ENCODE measurements at places on chromosomes 12 and 14. TPM values are rescaled to one million over a fixed set of nuclear protein-coding genes. Genes with fewer than 3 reads are reported as not detected.

Gene HCAR3
- 9.8 TPM for total RNA-seq

Gene PIANP
- 0.10 TPM for total RNA-seq

Gene BCL11B
- total RNA-seq, result 17.6 TPM

Gene CLIP1
- 90.0 TPM for total RNA-seq

Gene COCH
- total RNA-seq, result 7.9 TPM

Gene RERG
- total RNA-seq, result 18.6 TPM

Gene CLEC4A
- total RNA-seq, result 4.7 TPM

Gene KCNK10
- 0.30 TPM for total RNA-seq

Gene SERPINA12
- 16.9 TPM for total RNA-seq

Gene ATG2B
- 41.9 TPM for total RNA-seq

Gene KRT6C
- total RNA-seq, result 3.5 TPM

Gene TBX3
- 14.7 TPM for total RNA-seq

DNA sequence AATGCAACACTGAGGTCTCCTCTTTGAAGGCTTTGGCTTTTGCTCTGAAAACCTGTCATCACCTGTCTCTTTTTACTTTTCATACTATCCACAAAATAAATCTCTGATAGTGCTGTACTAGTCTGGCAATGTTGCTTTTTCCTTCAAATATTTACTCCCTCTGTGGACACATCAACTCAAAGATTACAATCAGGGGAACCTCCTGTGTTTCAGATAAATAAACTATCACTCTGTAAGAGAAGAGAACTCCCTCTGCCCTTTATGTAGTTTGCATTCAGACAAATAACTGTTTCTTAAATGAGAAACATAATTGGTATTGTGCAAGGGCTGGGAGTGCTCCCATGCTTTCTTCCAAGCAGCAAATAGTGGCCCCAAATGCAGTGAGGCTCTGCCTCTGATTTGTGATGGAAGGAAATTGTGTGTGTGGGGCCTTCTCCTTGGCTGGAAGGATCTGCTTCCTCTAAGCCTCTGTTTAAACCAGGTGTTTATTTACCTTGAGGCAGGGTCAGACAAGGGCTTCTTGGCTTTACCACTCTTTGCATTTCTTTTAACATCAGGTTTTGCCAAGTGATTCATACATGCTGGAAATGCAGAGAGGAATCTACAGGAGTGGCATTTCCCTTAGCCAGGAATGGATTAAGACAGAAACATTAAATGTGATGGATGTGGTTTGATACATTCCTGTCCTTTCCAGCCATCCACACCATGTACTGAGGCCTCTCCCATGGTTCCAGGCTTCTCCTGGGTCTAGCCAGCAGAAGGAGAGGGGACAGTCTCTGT, 69.0 kb downstream of the AKAP6 start:
- no peak for DNase-seq

- no peak for DNase-seq
Observed at GRCh38 chr14:24042746-24043145, 9.1 kb upstream of the CARMIL3 start.

DNA sequence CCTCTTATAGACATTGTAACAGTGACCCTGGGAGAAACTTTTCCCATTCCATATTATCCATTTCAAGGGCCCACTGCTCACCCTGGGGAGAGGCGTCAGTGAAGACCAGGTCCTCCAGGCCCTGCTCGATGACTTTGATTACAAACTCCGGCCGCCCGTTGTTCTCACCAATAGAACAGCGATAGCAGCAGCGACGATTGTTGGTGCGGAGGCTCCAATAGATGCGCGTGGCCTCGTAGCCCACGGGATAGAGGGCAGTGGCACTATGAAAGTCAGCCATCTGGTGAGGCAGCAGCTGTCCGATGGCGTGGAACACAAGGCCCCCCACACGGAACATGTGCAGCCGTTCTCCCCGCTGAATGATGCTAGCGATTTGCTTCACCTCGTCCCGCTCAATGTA, 7.5 kb upstream of the PRKAG1 start:
- DNase-seq, result no peak

DNA sequence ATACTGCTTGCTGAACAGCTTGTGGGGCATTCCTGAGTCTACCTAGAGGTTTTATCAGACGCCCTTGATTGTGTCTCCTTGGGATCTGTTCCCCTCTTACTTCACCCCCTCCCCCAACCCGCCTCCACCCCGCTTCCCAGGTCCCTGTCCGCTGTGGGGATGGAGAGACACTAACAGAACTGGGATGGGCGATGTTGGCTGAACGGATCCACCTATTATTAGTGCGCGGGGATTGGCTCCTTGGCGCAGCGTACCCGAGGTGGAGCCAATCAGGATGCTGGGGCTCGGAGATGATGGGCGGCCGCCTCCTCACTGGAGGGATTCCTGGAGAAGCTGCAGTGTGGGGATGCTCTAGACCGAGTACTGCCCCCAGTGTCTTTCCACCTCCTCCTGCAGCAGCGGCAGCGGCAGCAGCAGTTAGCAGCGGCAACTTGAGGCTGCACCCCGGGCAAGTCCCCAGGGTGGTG, at the start of gene SYT1:
SYT1 (plus strand) TSS at position 372 of the 467 bp plus-strand sequence.
- DNase-seq, result no peak

- no peak for DNase-seq
Observed at GRCh38 chr12:19484738-19485137, 45.4 kb downstream of the AEBP2 start.

DNA sequence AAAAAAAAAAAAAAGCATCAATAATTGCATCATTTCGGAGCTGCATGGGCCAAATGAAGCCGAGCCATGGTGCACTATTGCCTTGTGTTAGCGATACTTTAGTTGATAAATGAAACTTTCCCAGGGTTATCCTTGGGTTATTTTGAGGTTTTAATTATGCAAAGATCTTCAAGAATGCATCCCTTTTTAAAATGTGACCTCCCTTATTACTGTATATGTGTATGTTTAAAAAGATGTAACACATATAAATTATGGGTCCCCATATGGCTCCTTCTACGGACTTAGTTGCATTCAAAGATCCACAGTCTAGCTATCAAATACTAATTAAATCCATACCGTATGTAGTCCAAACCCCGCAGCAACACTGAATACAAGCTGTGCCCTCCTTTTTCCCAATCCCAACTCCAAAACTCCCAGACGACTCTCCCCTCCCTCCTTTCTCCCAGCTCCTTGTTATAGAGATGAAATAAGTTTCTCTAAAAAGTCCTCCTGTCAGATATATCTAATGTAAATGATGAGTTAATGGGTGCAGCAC, 129.3 kb upstream of the MAP1LC3B2 start:
- DNase-seq, result peak; percentile 80

GRCh38 chr12:19970821-19971220, 397.5 kb upstream of the PDE3A start:
- no peak for DNase-seq

GRCh38 chr12:101789171-101789570, 41.6 kb downstream of the GNPTAB start:
- no peak for DNase-seq

DNA sequence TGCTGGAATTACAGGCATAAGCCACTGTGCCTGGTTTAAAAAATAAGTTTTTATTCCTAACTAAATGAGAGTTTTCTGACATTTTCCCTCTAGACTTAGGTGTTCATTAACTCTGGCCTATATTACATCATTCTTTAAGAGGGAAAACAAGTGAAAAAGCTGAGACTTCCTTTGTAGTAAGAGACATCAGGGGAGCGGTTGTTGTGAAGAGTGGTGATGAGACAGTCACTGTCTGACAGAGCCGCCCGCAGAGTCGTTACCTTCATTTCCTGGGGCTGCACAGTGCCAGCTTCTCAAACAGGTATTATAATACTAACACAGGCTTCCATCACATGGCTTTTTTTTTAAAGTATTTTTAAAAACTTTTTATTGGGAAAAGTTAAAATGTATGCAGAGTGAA, 19.7 kb upstream of the TDRD9 start:
- no peak for DNase-seq

GRCh38 chr12:115763982-115764621, 513.4 kb downstream of the MED13L start:
- DNase-seq, result no peak

DNA sequence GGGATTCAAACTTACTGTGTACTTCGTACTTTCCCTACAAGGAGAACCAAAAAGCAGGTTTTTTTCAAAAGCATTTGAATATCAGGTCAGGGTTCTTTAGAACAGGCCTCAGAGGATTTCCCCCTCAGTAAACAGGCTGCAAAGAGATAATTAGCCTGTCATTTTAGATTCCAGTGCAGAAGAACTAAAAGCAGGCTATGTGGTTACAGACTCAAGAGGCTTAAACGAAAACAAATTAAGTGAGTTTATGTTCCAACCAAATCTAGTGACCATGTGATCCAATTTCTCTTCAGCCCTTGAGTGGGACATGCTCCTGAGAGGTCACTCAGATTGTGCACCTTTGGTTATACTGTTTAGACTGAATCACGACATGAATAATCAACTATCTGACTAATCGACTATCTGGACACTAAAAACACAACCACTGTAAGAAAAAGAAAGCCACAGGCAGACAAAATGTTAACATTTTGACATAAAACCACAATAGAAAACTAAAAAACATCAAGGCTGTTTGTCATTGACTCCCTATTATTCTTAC, 4.5 kb downstream of the TMED8 start:
- no peak for DNase-seq

- DNase-seq, result no peak
Observed at GRCh38 chr14:51865953-51866747, 5.7 kb downstream of the GNG2 start.

- peak; percentile 61 for DNase-seq
Observed at GRCh38 chr12:111434680-111435338, 29.1 kb downstream of the SH2B3 start.

DNA sequence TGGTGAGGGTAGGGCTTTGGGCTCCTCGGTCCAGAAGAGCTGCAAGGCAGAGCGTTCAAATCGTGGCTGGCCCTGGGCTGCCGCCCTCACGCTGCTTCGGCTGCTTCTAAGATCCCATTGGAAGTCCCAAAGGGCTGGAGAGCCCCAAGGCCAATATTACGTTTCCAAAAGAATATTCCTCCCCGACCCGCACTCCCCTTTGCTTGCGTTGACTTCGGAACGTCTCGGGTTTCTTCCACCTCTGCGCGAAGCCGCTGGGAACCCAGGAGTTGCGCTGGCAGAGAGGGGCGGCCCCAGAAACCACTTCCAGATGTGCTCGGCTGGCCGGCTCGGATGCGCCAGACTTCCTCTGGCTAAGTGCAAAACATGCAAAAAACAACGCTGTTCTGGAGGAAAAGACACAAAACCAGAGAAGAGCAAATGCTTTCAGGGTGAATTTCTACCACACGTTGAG, at the start of gene GLT8D2:
GLT8D2 (minus strand) TSS at position 285 of the 454 bp plus-strand sequence. CDS start 30,539 bp downstream, outside the sequence.
- peak; percentile 53 for DNase-seq

GRCh38 chr12:57216014-57216911, at the start of gene NXPH4:
TSS of gene NXPH4 (plus strand) at chr12:57216794. CDS start at chr12:57216970, 176 bp downstream.
- no peak for DNase-seq

DNA sequence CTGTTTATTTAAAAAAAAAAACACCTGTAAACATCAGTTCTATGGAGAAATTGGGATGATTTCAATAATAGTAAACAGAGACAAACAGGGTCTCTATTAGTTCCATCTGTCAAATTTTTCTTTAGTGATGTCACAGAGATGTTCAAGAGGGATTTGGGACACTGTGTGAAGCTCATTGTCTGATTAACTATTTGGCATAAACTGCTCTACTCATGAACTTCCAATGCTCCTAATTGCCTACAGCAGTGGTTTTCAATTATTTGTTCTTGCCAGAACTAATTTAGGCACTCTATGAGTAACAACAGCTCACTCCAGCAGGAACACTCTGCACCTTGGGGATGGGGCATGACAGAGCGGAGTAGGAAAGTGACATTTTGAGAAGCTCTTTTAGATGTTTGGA, 250.1 kb upstream of the PRKD1 start:
- DNase-seq, result peak; percentile 92

DNA sequence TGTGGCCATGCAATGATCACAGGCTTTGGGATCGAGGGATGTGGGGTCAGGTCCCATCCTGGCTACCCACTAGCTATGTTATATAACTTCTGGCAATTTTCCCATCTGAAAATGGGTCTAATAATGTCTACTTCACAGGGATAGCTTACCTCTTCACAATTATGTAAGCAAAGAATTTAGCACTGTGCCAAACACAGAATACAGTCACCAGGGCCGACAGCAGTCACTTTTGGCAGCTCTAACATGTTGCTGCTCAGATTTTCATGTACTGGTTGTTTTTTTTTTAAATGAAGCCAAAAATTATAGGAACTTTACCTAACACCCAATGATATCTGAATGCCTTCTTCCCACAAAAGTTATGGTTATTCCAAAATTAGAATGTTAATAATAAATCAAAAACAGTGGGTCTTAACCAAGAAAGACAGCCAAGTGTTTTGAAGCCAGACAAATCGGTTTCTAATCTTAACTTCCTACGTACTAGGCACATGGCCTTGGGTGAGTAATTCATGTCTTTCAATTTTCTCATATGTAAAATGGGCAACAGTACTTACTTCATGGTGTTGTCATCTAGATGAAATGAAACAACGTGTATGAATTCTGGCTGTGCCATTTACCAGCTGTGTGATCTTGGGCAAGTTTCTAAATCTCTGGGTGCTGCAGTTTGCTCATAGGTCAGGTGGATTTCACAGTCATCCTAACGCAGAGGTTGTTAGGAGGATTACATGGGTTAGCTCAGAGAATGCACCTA, 13.0 kb upstream of the PCED1B start:
- peak; percentile 34 for DNase-seq

DNA sequence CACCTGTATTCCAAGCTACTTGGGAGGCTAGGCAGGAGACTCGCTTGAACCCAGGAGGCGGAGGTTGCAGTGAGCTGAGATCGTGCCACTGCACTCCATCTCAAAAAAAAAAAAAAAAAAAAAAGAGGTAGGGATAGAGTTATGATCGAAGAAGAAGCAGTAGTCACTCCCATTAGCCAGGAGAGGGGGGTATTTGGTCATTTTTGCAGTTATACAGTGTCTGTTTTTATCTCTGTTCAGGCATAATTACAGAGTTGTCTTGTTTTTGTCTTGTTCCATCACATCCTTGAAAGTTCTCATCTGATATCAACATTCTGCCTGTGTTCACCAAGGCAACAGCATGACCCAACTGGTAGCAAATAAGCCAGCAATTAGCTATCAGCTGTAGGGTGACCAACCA, 98.5 kb upstream of the TMPO start:
- DNase-seq, result no peak

GRCh38 chr14:94761348-94761996, 8.4 kb downstream of the GSC start:
- peak; percentile 28 for DNase-seq

- no peak for DNase-seq
Observed at GRCh38 chr14:79732911-79733655, 478.2 kb downstream of the DIO2 start.

- no peak for DNase-seq
Observed at GRCh38 chr12:57031138-57031725, 14.9 kb upstream of the TAC3 start.

GRCh38 chr12:65715961-65716360, 108.3 kb upstream of the HMGA2 start:
- DNase-seq, result no peak

All from skin of body (tissue), 3 donors.